ENCODE measurements at places on chromosomes 6 and 20.

DNA sequence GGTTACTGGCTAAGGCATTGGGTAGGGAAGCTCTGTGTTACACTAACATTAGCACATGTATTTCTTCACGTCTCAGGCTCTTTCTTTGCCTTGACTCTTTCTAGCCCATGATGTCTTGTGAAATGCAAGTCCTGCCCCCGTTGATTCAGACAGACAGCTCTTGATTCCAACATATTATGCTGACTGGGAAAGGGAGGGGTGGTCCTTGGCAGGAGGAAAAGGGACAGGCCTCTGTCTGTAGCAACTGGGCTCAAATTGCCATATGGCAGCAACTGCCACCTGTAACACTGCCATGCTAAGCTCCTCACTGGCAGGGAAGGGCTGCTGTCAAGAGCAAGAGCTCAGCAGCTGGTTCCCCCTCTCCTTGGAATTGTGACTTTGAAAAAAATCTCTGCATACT, 5.7 kb upstream of the KCNK15 start:
- no peak for DNase-seq

GRCh38 chr20:635893-636338, 17.1 kb downstream of the SRXN1 start:
- DNase-seq = no peak

- no peak for DNase-seq
Observed at GRCh38 chr20:45539382-45539781, at the start of gene WFDC6. Gene WFDC6, minus strand, starts transcription at chr20:45539482. Its CDS starts 75 bp downstream, at chr20:45539407.

GRCh38 chr20:37903317-37904007, 535 bp downstream of the VSTM2L start:
- DNase-seq = no peak

GRCh38 chr20:45752746-45753145, 30.6 kb downstream of the SPINT4 start:
- no peak for DNase-seq

GRCh38 chr20:31522731-31523130, 8.5 kb downstream of the HM13 start:
- DNase-seq = no peak

DNA sequence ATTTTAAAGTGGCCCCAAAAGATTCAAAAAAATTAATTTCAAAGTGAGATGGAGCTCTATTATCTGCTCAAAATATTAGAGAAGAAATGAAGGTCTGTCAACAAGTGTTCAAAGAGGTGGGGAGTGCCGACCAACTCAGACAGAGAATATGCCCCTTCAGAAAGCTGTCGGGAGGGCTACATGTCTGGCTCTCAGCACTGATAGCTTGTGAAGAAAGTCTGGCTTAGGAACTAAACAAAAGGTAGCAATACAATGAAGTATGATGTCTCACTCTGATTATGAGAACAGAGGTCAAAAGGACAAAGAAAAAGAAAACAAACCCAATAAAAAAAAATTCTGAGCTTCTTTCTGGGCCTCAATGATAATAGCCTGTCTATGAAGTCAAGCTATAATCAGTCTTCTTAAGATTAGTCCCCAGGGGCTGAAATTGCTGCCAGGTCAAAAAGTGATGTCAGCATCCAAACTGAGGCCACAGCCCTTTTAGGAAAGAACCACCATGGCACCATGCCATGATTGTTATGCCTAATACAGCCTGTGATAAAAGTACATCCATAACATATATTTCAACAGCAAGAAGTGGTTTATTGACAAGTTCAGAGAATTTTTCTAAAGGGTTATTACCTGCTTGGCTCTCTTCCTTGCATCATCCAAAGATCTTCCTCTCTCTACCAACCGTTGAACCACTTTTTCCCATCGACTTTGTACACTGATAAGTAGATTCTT, 150.9 kb downstream of the DST start:
- no peak for DNase-seq

GRCh38 chr6:112459758-112460304, 112.7 kb downstream of the RFPL4B start:
- DNase-seq = no peak

GRCh38 chr6:75402296-75402695, 91.3 kb downstream of the FILIP1 start:
- DNase-seq = no peak

- DNase-seq = no peak
Observed at GRCh38 chr6:70394518-70395300, 18.6 kb upstream of the FAM135A start.

DNA sequence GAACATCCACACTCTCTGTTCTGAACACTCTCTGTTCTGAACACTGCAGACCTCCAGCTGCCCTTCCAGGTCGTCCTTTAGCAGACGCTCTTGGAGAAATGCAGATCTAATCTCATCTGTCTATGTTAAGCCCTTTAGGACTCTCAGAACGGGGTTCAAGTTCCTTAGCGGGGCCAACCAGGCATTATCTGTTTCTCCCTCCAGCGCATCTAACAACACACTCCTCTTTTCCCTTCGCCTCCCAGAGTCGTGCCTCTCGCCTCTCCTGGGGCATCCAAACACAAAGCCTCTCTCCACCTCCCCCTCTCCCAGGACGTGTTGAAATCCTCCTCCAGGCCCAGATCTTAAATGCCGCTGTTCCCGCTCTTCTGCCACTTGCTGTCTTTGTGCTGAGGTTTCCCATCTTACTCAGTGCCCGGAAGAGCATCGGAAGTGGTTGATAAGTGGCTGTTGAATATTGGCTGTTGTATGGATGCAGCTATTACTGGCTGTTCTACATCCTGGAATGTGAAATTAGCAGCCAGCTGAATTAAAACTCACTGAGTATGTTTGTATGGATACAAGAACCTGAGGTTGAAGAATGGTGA, 108.4 kb upstream of the GGTLC1 start:
- DNase-seq = no peak

DNA sequence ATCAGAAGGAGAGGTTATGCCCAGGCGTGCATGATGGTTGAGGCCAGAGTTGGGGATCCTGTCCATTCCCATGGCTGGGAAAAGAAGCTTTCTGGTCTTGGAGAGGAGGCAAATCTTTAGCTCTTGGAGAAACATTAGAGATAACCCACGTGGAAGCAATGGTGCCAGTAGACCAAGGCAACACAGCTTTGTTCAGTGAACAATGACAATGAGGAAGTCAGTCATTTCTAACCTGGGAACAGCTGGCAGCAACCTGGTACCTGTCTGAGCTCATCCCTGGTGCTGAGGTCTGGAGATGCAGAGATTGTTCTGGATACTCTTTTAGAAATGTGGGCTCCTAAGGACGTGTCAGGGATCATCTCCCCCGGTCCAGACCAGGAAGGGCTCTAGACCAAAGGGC, 76.7 kb upstream of the PAX1 start:
- DNase-seq = no peak

DNA sequence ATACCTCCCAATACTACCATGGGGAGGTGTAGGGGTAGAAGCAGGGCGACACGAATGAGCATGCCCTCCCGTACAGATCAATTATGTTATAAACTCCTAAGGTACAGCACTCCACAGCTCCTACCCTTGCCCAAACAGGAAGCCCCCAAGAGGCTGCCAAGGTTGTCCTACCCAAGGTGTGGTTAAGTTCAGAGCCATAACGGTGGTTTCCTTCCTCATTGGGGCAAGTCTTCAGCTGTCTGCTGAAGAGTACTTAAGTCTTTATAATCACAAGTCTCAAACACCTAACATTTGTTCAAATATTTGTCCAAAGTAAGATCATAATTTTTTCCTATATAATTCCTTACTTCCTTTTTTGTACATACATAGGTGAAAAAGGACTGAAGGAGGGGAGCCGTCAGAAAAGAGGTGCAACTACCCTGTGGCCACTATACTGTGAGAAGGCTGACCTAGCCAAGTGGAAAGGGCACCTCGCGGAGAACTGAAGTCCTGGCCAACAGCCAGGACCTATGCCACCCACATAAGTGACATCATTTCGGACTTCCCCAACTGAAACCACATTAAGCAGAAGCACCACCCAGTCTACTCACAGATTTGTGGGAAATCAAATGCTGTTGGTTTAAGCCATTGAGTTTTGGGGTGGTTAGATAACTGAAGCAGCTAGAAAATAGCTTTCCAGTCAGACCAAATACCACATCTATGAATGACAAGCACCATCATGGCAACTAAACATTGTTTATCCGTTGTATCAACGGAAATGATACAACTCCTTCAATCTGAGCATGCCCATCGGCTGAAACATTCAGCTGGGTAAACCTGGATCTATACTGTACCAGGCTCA, 2.9 kb upstream of the RAB22A start:
- DNase-seq = no peak

DNA sequence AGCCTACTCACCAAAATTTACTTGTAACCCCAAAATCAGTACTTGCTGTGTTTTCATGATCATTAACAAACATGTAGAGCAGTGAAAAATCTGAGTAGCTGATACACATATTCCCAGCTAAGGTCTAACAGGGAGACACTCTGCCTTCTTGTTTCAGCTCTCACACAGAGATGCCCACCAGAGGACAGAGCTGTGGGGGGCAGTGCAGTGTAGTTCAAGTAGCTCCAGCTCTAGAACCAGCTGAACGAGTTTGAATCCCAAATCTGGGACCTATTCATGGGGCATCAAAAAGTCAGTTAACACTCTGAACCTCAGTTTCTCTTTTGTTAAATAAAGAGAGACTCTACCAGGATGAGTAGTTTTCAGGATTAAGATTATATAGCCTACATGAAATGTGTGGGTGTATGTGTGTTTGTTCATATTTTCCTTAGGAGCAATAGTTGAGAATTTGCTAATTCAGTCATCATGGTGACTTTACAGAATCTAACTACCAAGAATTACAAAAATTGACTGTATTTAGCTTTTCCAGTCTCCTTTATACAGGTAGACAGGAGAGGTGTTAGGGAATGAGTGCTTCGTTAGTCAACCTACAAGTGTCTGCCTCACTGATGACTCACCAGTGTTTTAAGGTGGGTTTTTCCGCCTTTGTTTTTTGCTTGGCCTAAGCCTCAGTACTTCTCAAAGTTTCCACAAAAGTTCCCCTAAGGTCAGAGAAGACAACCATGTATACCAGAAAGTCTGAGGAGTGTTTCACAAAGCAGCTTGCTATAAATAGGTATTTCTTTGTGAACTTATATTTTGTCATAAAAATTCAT, 164.0 kb upstream of the RUNX2 start:
- no peak for DNase-seq

GRCh38 chr20:53453076-53453475, 140.6 kb downstream of the ZNF217 start:
- no peak for DNase-seq

DNA sequence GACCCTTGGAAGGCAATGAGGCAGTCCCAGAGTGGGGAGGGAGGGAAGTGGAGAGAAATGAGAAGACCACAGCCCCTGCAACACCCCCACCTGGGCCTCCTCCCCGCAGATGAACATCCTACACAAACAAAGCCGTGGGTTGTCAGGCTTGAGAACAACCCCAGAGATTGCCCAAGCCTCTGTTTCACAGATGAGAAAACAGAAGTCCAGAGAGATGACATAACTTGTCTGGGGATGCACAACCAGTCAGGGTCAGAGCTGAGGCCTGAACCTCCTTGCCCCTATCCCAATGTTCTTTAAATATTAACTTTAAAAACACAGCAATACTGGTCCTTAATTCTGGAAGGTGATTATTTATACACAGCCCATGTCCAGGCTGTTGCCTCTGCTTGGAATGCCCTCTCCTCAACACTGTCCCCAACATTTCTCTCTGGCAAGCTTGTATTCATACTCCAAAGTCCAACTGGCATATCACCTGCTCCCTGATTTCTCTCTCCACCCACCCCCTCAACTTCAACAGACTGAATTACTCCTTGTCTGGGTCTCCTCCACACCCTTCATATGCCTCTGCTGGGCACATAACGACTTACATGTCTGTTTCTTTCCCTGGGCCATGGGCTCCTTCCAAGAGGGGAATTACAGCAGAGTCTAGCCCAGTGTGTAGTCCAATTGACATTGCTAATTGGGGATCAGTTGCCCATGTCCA, 135.5 kb upstream of the LRFN2 start:
- DNase-seq = no peak

GRCh38 chr20:41173161-41173721, 35.9 kb downstream of the PLCG1 start:
- DNase-seq = peak; percentile 54

- no peak for DNase-seq
Observed at GRCh38 chr6:37190159-37190535, 20.2 kb downstream of the PIM1 start.

GRCh38 chr6:166046982-166047381, 120.7 kb downstream of the TBXT start:
- no peak for DNase-seq

- no peak for DNase-seq
Observed at GRCh38 chr6:72588155-72588554, 33.7 kb upstream of the KCNQ5 start.

- no peak for DNase-seq
Observed at GRCh38 chr20:57897156-57897874, 187.5 kb upstream of the PMEPA1 start.

- no peak for DNase-seq
Observed at GRCh38 chr6:147941143-147941542, 401.5 kb upstream of the SASH1 start.

DNA sequence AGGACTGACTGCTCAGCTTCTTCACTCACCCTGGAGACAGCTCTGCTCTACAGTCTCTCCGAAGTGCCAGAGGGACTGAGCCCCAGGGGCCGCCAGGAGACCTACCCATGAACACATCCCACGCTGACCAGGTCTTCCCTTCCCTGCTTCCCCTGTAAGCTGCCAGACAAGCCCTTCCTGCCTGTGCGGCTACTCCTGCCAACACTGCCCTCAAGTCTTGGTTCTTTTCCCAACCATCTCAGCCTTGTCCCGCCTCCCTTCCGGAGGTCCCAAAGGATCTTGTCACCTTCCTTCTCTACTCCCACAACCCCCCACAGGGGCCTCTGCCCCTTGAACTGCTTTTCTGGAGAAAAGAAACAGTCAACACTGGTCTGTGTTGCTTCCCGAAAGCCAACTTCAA, 15.0 kb downstream of the CPNE5 start:
- no peak for DNase-seq

DNA sequence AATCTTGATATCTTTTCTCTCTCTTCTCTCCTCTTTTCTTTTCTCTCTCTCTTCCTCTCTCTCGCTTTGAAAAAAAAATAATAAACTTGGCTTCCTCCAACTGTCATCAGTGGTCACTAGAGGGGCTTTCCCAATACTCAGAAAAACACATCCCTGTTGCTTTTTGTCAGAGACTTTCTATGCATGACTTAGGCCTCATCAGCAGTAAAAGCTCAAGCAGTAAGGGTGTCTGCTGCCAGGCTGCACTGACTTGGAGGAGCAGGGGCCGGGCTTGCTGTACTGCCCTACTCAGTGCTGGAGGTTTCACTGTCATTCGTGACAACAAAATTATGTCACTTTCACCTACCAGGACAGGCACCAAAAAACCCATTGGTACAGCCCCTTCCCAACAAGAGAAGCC, 272.0 kb downstream of the ADGB start:
- DNase-seq = no peak

DNA sequence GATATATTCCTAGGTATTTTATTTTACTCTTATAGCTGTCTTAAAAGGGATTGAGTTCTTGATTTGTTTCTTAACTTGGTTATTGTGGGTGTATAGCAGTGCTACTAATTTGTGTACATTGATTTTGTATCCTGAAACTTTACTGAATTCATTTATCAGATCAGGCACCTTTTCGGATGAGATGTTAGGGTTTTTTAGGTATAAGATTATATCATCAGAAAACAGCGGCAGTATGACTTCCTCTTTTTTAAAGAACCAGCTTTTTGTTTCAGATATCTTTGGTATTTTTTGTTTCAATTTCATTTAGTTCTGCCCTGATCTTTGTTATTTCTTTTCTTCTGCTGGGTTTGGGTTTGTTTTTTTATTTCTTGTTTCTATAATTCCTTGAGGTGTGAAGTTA, 382.4 kb upstream of the ADGRB3 start:
- DNase-seq = no peak
